ENCODE measurements at places on chromosomes 4 and X.

DNA sequence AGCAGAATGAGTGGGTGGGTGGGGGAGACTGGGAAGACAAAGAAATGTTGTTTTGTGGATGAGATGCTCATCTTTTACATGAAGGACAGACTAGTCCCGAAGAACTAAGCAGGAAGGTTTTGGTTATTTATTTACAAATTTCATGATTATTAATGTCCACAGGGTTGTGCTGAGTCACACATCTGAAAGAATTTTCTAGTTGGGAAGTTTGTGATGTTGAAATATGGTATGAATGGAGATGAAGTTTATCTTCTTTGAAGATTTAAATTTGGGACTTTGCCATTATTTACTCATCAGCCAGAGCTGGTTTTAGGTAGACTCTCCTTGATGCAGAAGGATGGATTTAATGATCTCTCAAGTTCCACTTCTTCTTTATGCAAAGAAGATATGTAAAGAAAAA lies 75.5 kb downstream of the MOSPD2 start:
- no peak for DNase-seq

DNA sequence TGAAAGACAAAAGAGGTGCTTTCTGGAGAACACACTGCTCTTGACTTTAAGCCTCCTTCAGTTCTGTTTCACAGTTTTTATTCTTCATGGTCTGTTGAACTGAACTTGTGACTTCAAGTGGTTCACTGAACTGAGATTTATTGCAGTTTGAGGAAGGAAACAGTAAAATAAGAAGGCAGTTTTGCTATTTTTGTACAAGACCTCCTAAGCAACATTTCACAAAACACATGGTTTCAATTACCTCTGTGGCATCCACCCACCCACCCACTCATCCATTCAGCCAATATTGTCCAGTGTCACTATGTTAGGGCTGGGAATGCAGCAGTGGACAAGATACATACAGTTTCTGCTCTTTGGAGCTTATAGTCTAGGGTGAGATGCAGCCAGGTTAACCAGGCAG lies 131.3 kb downstream of the IL1RAPL2 start:
- no peak for DNase-seq

GRCh38 chr4:77433418-77433733 lies 172.2 kb upstream of the CXCL13 start:
- no peak for DNase-seq

- DNase-seq: no peak
These were observed 17.6 kb downstream of the PDLIM5 start for GRCh38 chr4:94469221-94469784.

DNA sequence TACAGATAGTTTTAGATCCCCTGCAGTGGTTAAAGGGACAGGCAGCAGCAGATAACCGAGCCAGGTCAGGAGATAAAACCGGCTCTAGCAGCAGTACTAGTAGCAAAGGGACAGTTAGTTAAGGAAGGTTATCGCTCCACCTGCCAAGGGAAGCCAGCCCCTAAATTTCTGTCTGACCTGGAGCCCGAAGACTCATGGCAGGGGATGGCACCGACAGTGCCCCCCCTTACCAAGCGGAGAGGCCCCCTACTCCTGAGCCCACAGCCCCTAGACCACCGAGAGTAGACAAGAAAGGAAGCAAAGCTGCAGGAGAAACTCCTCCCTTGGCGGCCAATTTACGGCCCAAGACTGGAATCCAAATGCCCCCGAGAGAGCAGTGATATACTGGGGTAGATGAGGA lies 61.3 kb upstream of the MAGEC2 start:
- no peak for DNase-seq

- no peak for DNase-seq
These were observed 58.9 kb upstream of the BCOR start for GRCh38 chrX:40156470-40157227.

- no peak for DNase-seq
These were observed 24.4 kb downstream of the TXK start for GRCh38 chr4:48109413-48110263.

DNA sequence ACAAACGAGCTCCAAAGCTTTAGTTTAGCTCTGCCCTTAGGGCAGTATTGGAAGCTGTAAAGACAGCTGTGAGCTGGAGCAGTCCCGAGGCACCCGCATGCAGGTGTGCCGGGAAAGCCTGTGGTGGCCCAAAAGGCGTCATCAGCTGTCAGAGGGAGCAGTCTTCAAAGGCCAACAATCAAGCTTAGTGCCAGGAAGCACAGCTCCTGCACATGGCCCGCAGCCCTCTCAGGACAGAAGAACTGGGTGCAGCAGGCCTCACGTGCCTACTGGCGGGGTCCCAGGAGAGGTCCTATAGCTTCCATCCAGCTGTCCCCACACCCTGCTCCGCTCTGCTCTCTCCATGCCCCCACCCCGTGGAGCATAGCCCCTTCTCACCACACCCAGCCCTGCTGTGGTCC lies 92.2 kb upstream of the TRIM2 start:
- no peak for DNase-seq

DNA sequence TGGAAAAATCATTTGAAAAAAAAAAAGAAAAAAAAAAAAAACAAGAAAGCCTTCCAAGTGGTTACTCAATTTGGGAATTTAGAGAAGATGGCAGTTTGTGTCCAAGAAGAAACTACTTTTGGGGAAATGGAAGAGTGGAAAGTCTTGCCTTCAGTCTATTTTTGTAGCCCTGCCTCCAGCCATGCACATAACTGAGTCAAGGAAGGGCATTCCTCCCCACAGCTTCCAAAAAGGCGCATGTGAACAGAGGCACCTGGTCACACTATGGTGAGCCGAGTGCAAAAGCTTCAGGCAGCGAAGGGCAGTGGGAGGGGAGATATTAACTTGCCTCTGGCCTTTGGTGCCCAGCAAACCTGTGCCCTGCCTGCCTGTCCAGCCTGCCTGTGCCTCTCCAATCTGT lies 163.7 kb downstream of the SMIM20 start:
- no peak for DNase-seq

- DNase-seq: no peak
These were observed 493.0 kb upstream of the FAM241A start for GRCh38 chr4:111652236-111652635.

DNA sequence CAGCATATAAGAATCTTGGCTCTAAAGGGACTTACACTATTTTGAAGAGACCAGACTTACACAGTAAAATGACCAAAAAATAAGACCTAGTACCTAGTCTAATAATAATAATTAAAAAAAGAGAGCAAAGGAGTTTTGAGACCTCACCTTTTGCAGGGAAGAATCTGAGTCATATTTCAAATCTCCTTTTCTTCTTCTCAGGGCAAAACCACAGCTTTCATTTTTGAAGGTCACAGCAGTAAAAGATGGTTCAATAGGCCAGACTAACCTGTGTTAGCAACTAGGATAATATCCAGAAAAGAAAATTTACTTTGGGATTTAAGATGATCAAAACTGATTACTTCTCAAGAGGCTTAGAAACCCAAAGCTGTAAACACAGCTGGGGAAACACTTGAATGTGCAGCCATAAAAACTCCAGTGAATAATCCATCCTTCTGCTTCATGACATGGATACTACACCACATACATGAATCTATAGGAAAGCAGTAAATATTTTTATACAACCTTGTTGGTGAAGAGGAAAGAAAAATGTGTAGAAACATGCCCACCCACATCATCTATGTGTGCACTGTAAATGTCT lies 25.9 kb upstream of the LNX1 start:
- DNase-seq: no peak

DNA sequence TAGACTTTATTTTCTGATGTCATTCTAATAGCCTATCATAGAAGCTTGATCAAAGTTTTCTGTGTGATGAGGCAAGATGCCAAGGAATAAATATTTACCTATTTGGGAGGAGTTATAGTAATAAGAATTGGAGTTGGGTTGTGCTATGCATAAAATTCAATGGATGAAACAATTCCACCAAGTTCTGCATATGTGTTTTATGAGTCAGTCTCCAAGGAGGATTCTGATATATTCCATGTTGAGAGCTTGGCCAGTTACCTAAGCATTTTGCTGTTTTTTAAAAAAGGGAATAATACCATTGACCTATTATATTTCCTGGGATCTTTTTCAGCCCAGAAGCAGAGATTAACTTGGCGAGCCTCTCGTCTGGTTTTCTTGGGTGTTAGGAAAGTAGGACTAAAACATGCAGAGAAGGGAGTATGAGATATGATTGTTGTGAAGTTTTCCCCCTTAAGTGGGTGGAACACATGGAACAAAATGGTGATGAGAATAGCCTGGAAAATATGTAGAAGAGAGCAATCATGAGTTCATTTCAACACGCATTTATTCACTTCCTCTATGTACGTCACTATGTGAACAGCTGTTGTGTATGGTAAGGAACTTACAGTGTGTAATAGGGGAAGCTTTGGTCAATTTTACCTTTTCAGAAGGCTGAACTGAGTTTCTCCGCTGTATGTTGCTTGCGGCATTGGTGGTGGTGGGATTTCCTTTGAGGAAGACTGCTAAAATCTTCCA lies 39.2 kb downstream of the POLA1 start:
- DNase-seq: no peak

DNA sequence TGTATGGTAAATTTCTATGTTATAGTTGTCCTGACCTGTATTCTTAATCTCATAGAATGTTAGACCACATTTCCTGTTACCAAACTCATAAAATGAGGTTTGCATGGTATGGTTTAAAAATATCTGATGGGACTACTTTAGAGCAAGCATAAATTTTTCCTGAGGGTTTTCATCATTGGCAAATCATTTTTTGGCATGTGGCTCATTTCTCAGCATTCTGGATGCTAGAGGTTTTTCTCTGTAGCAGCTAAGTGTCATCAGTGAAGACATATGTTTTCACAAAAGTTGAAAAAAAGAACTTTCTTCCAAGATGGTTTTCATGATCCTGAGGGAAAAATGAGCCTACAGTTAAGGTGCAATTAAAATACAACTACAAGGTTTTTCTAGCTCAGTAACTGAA lies 503.5 kb upstream of the FAM47C start:
- DNase-seq: no peak

- no peak for DNase-seq
These were observed 2651.6 kb downstream of the ARAP2 start for GRCh38 chr4:33592701-33593100.

GRCh38 chr4:81471298-81471587 lies 464 bp downstream of the RASGEF1B start:
- DNase-seq: no peak

DNA sequence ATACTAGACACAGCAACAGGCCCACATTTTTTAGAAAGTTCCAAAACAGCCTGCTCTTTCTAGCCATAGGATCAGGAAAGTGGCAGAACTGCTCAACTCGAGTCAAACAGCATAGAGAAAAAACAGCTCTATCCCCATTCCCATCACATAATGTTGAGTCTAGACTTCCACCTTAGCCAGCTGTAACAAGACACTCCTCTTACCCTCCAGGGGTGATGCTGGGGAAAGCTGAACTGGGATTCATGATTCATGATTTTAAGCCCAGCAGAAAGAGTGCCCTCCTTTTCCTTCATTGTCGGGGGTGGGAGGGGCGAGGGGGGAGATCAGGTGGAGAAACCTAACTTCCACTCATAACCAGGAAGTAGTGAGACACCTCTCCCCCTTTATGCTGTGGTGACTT lies 86.1 kb downstream of the CENPC start:
- no peak for DNase-seq

- DNase-seq: no peak
These were observed 466.4 kb downstream of the MAGEE1 start for GRCh38 chrX:76893930-76894329.

- no peak for DNase-seq
These were observed 42.4 kb downstream of the DCUN1D4 start for GRCh38 chr4:51885363-51885762.

DNA sequence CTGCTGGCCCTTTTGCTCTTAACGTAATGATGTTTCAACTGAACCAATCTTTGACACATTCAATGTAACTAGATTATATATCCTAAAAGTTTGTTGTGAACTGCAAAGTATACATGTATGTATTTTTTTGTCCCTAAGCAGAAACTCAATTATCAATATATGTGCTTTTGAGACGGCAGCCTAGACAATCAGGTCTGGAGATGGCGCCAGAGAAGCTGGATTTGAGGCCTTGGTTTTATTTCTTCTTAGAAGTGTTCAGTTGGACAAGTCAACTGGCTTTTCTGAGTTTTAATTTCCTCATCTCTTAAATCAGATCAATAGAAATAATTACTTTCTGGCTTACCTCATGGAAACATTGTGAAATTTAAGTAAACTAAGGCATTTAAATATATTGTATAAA lies 62.5 kb downstream of the DCAF8L1 start:
- DNase-seq: no peak

DNA sequence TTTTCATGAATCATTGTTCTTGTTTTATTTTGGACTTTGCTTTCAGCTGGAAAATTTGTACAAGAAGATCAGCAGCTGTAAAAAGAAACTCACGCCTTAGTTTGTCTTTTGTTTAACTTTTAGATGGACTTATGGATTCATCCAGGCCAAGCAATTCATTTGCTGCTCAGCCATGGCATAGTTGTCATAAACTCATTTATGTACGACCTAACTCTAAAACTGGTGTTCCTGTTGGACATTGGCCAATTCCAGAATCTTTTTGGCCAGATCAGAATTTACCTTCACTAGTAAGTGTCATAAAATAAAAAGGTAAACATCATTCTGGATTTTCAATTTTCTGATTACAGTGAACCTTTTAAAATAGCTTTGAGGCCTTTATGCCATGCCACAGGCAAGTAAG lies 29.1 kb downstream of the INTS6L start:
- no peak for DNase-seq

GRCh38 chr4:108450236-108450898 lies 170.0 kb upstream of the RPL34 start:
- no peak for DNase-seq

GRCh38 chr4:94711635-94712034 lies 46.1 kb upstream of the BMPR1B start:
- DNase-seq: no peak

DNA sequence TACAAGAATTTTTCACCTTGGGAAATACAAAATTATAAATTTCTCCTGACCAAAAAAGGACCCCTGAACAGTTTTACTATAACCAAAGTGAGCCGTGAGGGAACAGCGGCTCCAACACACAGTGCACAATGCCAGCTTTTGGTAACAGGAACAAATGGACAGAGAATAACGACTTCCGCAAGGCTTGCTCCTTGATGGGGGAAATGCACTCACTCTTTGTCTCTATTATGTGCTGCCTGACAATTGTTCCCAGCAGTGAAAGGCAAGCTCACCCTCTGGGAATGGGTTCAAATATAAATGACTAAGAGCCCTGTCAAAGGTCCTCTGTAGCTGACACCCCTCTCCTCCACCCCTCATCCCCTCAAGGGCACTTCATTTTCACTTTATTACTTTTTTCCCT lies 325.8 kb upstream of the GALNT7 start:
- no peak for DNase-seq

DNA sequence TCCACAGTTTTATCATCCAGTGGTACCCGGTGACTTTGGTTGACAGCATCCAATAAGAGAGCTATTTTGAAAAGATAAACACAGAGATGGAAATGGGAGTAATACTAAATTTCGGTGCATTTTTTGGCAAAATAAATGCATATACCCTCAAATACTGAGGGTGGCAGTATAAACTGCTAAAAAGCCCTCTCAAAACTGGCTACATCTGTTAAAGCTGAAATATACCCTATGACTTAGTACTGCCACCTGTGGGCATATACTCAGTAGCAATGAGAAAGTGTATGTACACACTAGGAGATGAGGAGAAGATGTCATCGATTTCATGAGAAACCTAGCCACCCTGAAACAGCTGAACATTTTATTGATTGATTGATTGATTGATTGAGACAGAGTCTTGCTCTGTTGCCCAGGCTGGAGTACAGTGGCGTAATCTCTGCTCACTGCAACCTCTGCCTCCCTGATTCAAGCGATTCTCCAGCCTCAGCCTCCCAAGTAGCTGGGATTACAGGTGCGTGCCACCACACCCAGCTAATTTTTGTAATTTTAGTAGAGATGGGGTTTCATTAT lies 12.2 kb upstream of the TMEM128 start:
- DNase-seq: no peak

GRCh38 chrX:69210581-69210980 lies 45.3 kb upstream of the PJA1 start:
- no peak for DNase-seq
